Left hindlimb (tissue), 1 donor: ENCODE measurements at places on chromosomes 12 and 14.
A peak's percentile ranks its signal among the peaks of the same experiment; 100 is the strongest.

- no peak for DNase-seq
These were observed 48.2 kb downstream of the CRACR2A start for GRCh38 chr12:3704512-3705353.

GRCh38 chr12:114895827-114896226 is 211.9 kb upstream of the TBX3 start:
- peak; percentile 45 for DNase-seq

DNA sequence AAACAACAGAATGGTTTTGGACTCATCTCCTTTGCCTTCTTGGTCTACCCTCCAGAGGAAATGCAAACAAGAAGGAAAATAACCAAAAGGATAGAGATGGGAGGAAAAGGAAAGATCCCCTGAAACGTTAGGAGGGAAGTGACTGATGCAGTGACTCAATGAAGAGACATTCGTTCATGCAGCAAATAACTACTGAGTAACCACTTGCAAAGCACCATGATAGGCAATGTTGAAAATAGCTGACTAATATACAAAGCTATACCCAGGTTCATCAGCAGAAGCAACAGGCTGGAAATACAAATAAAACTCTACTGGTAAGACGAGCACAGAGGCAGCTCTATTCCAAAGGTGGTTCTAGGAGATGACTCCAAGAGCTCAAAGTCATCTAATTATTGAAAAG is 41.8 kb downstream of the R3HDM2 start:
- no peak for DNase-seq

GRCh38 chr12:108465417-108465816 is 49.7 kb upstream of the FICD start:
- DNase-seq: no peak

GRCh38 chr14:105881021-105881930 is 354.9 kb downstream of the TMEM121 start:
- peak; percentile 3 for DNase-seq

GRCh38 chr14:33742166-33742565 is 208.7 kb downstream of the EGLN3 start:
- DNase-seq: no peak

- no peak for DNase-seq
These were observed 31.9 kb downstream of the GUCY2C start for GRCh38 chr12:14664434-14665023.

DNA sequence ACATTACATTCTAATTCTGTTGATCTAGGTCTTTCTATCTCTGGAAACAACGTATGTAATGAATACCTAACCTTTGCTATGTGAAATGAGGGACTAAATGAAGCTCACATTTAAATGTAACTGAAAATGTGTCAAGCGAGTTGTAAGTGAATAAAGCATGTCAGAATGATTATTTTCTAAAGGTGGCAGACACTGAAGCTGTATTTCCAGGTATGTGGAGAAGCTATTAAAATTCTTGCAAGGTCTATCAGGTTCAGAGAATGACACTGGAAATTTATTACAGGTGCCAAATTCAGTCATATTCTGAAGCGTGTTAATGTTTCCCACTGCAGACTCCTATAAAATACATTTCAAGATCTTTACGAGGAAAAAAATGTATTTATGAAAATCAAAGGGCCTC is 641.4 kb downstream of the RPS29 start:
- no peak for DNase-seq

DNA sequence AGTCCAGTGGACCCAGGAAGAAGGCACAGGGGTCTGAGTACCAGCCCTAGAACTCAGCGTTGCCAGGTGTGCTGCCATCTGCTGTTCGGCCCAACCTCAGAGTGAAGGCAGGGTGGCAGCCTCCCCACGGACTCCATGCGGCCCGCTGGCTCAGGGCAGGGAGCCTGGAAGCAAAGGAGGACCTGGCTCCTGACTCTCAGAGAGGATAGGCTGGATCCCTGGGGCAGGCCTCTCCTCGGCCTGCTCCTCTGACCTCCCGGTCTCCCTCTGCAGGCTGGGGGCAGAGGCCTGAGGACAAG is 10.1 kb downstream of the MCRS1 start:
- no peak for DNase-seq

DNA sequence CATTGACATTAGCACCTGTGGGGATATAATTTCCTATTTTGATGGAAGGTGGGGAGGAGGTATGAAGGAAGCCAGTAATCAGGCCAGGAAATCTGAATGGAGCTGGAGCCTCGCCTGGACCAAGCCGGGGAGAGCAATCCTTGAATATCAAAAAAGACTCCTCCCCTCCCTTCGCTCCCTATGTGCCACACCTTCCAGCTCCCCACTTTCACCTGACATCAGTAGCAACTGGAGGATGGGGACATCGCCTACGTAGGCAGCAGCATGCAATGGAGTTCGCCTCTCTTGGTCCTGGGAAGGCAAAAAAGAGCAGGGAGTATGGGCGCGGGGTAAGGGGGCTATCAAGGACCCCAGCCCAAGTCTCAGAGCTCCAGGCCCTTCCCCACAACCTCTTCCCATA is 1.1 kb downstream of the ANKRD52 start:
- no peak for DNase-seq

DNA sequence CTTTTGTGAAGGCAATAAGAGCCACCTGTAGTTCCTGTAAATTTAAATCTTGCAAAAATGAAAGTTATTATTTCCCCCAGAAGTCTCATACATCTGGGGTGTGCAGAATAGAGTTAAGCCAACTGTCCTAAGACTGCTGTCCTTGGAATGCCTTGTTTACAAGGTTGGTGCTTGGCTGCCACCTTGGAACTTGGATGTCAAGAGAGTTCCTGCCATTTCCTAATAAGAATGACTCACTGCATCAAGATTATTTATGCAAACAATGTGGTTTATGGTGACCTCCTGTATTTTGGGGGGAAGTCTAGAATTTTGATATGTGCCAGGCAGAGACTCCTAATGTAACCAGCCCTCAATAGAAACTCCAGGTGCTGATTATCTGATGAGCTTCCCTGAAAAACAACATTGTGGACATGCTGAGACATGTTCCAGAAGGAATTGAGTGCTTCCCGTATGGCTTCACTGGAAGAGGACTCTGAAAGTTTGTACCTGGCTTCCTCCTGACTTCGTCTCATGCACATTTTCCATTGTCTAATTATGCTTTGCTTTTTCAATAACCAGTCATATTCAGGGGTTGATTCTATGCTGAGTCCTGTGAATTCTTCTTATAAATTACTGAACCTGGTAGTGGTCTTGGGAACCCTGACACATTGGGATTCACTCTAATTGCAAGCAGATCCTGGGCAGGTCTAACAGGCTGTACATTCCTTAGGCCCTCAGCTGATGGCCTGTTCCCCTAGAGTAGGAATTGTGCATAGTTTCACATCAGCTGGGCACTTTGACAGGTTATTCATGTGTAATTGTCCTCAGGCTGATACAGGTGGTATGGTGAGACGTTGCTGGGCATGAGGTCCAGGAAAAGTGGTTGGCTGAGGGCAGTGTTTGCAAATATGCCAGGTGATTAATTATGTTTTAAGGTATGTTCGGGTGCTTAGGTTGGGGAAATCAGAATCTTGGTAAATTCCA is 1370.7 kb upstream of the TMEM132C start:
- DNase-seq: no peak

DNA sequence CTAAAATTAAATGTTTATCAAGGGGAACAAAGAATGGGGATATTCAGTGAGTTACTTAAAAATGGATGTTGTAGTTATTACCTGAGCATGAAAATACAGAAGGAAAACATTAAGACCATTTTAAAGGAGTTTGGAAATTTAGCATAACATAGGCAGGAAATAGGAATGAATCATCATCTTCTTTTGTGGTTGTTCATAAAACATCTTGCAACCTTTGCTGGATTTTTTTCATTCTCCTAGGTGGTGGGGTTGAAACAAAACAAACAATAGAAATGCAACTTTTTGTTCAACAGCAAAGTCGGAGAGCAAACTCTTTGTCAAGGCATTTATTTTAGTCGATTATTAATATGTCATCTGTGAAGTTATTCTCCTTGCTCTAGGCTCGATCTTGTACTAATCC is 275.1 kb downstream of the IPO8 start:
- no peak for DNase-seq

GRCh38 chr12:52676163-52676562 is 4.0 kb downstream of the KRT1 start:
- DNase-seq: no peak

DNA sequence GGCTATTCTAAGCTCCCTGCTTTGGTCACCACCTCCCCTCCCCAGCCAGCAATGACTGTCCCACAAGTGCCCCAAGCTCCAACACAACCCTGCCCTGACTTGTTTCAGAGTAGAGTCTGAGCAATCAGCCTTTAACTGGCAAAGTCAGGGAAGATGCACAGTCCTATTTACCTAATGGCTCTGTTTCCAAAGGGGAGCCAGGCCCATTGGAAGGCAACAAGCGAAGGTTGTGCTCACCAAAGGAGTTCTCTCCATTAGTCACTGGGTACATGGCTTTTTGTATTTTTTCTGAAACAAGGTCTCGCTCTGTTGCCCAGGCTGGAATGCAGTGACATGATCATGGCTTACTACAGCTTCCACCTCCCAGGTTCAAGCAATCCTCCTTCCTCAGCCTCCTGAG is 267.1 kb upstream of the CRY1 start:
- no peak for DNase-seq

GRCh38 chr12:41367726-41368405 is 179.7 kb downstream of the PDZRN4 start:
- DNase-seq: no peak

- peak; percentile 25 for DNase-seq
These were observed 83.1 kb downstream of the ARL6IP4 start for GRCh38 chr12:123063535-123063934.

GRCh38 chr12:84422340-84422739 is 490.3 kb downstream of the SLC6A15 start:
- no peak for DNase-seq

- DNase-seq: no peak
These were observed 71.9 kb upstream of the METAP2 start for GRCh38 chr12:95402096-95402495.

DNA sequence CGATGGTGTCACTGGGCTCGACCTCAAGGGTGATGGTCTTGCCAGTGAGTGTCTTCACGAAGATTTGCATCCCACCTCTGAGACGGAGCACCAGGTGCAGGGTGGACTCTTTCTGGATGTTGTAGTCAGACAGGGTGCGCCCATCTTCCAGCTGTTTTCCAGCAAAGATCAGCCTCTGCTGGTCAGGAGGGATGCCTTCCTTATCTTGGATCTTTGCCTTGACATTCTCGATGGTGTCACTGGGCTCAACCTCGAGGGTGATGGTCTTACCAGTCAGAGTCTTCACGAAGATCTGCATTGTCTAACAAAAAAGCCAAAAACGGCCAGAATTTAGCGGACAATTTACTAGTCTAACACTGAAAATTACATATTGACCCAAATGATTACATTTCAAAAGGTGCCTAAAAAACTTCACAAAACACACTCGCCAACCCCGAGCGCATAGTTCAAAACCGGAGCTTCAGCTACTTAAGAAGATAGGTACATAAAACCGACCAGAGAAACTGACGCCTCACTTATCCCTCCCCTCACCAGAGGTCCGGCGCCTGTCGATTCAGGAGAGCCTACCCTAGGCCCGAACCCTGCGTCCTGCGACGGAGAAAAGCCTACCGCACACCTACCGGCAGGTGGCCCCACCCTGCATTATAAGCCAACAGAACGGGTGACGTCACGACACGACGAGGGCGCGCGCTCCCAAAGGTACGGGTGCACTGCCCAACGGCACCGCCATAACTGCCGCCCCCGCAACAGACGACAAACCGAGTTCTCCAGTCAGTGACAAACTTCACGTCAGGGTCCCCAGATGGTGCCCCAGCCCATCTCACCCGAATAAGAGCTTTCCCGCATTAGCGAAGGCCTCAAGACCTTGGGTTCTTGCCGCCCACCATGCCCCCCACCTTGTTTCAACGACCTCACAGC is 717 bp downstream of the UBC start:
- peak; percentile 81 for DNase-seq

DNA sequence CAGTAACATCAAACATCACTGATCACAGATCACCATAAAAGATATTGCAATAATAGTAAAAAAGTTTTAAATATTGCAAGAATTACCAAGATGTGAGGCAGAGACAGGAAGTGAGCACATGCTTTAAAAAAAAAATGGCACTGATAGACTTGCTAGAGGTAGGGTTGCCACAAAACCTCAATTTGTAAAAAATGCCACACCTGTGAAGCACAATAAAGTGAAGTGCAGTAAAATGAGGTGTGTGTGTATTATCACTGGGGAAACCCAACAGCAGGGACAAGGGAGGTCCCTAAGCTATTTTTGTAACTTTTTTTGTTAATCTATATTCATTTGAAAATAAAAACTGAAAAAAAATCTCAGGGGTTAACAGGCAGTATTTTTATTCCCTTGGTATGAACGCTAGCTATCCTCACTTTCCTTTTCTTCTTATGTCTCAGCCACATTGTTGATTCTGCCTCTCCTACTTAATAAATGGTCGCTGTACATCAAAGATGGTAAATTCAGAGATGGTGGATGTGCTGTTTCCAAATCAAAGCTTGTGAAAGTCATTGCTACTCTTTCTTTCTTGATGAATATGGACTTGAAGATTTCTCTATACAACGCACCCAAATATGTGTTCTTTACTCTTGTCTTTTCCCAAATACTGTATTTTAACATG is 14.0 kb upstream of the KLRD1 start:
- DNase-seq: no peak

GRCh38 chr12:53328043-53328435 is 6.6 kb upstream of the AAAS start:
- DNase-seq: no peak

- DNase-seq: no peak
These were observed 932 bp downstream of the ADCY6 start for GRCh38 chr12:48787791-48788523.

GRCh38 chr14:30553311-30553989 is 5.5 kb upstream of the G2E3 start:
- no peak for DNase-seq

DNA sequence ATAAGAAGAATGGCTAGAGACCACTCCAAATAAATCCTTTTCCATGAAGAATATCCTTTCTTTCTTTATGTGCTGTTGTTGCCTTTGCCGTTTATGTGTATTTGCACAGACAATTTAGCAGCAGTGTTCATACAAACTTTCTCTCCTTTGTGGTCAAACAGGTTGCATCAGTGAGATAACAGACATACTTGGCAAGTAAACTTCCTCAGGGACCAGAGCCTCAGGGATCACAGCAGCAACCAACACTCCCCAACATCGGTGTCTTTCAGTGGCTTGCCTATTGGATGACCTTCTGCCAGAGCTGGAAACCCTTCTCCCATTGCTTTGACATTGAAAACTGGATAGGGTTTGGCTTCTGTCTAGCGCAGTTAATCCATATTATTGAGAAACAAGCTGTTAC is 252.2 kb downstream of the BTG1 start:
- DNase-seq: no peak

- DNase-seq: no peak
These were observed 2.3 kb downstream of the PAPLN start for GRCh38 chr14:73239393-73240241.

- no peak for DNase-seq
These were observed 60.1 kb downstream of the CHST11 start for GRCh38 chr12:104516821-104517220.

- no peak for DNase-seq
These were observed 3.1 kb upstream of the CCDC88C start for GRCh38 chr14:91420686-91421085.
